Activated CD8-positive, alpha-beta T cell treated with anti-CD3 and anti-CD28 coated beads, Interleukin-2, amount 10 ng/mL, durations not matched to agents 7 days and 5 days (primary cell): ENCODE measurements at places on chromosomes 3 and 15. TPM values are rescaled to one million over a fixed set of nuclear protein-coding genes. Genes with fewer than 3 reads are reported as not detected.

GRCh38 chr3:175149675-175150074 lies 290.5 kb downstream of the NAALADL2 start:
- H3K27ac ChIP-seq, result no peak overlapping the region
- no peak for DNase-seq
- no peak overlapping the region for H3K4me3 ChIP-seq

DNA sequence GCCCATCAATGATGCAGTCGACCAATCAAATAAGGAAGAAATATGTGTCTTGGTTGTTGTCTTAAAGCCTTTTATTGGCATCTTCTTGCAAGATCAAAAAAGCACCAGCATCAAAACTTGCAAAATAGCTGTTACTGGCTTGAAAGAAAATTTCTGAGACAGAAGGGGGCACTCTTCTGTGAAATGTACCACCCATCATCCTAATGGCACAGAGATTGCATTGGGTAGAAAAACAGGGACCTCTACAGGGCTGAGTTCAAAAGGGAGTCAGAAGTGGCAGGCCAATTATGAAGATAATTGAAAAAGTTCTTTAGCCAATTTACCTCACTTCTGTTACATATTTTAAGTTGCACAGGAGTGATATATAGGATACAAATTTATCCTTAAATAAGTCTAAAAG lies 122.3 kb upstream of the GPR149 start:
- no peak overlapping the region for H3K4me3 ChIP-seq
- no peaks in the 10 kb centered on the region for H3K4me1 ChIP-seq
- no peak for DNase-seq
- H3K27ac ChIP-seq, result no peak overlapping the region
- H3K36me3 ChIP-seq, result no peaks in the 10 kb centered on the region
- H3K27me3 ChIP-seq, result no peaks in the 10 kb centered on the region

GRCh38 chr15:100206643-100207042 lies 135.1 kb downstream of the ADAMTS17 start:
- DNase-seq, result no peak
- no peaks in the 10 kb centered on the region for H3K36me3 ChIP-seq
- H3K4me1 ChIP-seq, result peaks cover 19% of the 10 kb centered on the region

DNA sequence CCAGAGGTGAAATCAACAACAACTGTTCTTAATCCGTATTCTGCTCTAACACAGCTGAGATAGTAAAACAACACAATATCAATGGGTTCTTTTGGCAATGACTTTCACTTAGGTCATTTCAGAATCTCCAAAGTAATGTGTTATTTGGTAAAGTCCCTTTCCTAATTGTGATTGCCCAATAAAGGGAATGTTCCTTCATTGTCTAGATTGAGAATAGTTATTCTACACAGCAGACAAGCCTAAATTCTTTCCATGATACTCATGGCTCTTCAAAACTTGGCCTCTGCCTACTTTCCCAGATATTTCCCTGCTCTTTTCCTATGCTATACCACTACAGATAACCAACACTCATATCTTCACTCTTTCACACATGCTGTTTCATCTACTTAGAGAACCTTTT lies 219.8 kb downstream of the FMN1 start:
- H3K36me3 ChIP-seq, result no peaks in the 10 kb centered on the region
- H3K27ac ChIP-seq, result no peak overlapping the region
- no peak overlapping the region for H3K4me3 ChIP-seq
- H3K27me3 ChIP-seq, result peaks cover 6% of the 10 kb centered on the region
- no peak for DNase-seq
- no peaks in the 10 kb centered on the region for H3K4me1 ChIP-seq

- H3K4me3 ChIP-seq, result no peak overlapping the region
- H3K36me3 ChIP-seq, result peaks cover 12% of the 10 kb centered on the region
- H3K4me1 ChIP-seq, result peaks cover 20% of the 10 kb centered on the region
- no peak for DNase-seq
- no peak overlapping the region for H3K27ac ChIP-seq
- no peaks in the 10 kb centered on the region for H3K27me3 ChIP-seq
Measured at GRCh38 chr15:95883064-95883463, 447.4 kb upstream of the NR2F2 start.

- H3K27me3 ChIP-seq, result peaks cover 7% of the 10 kb centered on the region
- H3K36me3 ChIP-seq, result no peaks in the 10 kb centered on the region
- no peak overlapping the region for H3K4me3 ChIP-seq
- peak overlapping the region; percentile 9 for H3K27ac ChIP-seq
Measured at GRCh38 chr3:32841867-32842470, 24.2 kb downstream of the TRIM71 start.

- no peak for DNase-seq
- no peak overlapping the region for H3K27ac ChIP-seq
- H3K4me3 ChIP-seq, result no peak overlapping the region
- H3K27me3 ChIP-seq, result no peaks in the 10 kb centered on the region
- no peaks in the 10 kb centered on the region for H3K36me3 ChIP-seq
Measured at GRCh38 chr3:116341899-116342298, 103.4 kb downstream of the LSAMP start.

GRCh38 chr3:63875510-63875909 lies 11.8 kb downstream of the ATXN7 start:
- H3K27ac ChIP-seq, result no peak overlapping the region
- no peaks in the 10 kb centered on the region for H3K27me3 ChIP-seq
- peaks cover 35% of the 10 kb centered on the region for H3K4me1 ChIP-seq
- H3K4me3 ChIP-seq, result no peak overlapping the region

DNA sequence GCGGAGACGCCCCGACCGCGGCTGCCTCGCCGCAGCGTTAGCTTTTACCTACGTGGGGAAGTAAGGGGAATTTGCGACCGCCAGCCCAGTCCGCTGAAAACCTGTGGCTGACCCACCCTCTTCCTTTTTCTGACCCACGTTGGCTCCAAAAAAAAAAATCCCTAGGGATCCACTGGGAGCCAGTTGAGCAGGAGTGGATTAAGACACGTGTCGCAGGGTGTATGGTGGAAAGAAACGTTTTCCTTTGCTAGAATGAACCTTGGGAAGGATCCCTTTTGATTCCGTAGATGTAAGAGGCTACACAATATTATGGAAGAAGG lies 575 bp upstream of the PCYT1A start:
- peak overlapping the region; percentile 98 for H3K27ac ChIP-seq
- no peak for DNase-seq
- peak overlapping the region; percentile 93 for H3K4me3 ChIP-seq
- peaks cover 38% of the 10 kb centered on the region for H3K4me1 ChIP-seq
- H3K27me3 ChIP-seq, result no peaks in the 10 kb centered on the region

DNA sequence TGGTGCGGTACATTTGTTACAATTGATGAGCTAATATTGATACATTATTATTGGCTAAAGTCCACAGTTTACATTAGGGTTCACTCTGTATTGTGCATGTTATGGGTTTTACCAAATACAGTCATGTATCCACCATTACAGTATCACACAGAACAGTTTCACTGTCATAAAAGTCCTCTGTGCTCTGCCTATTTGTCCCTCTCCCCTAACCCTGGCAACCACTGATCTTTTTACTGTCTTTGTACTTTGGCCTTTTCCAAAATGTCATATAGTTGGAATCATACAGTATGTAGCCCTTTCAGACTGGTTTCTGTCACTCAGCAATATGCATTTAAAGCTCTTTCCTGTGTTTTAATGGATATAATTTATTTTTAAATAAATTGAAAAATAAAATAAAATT lies 83.1 kb upstream of the SLC4A7 start:
- H3K36me3 ChIP-seq, result no peaks in the 10 kb centered on the region
- H3K4me1 ChIP-seq, result no peaks in the 10 kb centered on the region
- no peak overlapping the region for H3K27ac ChIP-seq
- no peaks in the 10 kb centered on the region for H3K27me3 ChIP-seq
- DNase-seq, result no peak

- no peaks in the 10 kb centered on the region for H3K4me1 ChIP-seq
- no peak for DNase-seq
- H3K27me3 ChIP-seq, result peaks cover 9% of the 10 kb centered on the region
- H3K4me3 ChIP-seq, result no peak overlapping the region
Measured at GRCh38 chr15:39397883-39398282, 183.0 kb upstream of the THBS1 start.

GRCh38 chr3:13274125-13274524 lies 146.0 kb downstream of the NUP210 start:
- no peak overlapping the region for H3K27ac ChIP-seq
- peaks cover 25% of the 10 kb centered on the region for H3K27me3 ChIP-seq
- H3K4me3 ChIP-seq, result no peak overlapping the region
- DNase-seq, result no peak

DNA sequence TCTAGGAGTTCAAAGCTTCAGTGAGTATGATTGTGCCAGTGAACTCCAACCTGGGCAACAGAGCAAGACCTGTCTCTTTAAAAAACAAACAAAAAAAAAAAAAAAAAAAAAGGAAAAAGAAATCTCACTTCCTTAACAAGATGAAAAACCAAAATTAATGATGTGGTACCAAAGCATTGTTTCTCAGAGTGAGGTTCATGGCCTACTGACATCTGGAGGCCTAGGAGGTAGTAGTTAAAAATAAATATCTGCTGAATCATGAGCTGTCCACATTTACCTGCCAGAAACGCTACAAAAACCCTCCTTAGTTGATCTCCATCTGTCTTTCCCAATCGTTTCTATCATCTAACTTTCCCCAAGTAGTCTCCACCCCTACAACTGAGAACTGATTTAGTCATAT lies 51.2 kb downstream of the EPHA6 start:
- H3K36me3 ChIP-seq, result no peaks in the 10 kb centered on the region
- H3K4me3 ChIP-seq, result no peak overlapping the region
- H3K27ac ChIP-seq, result no peak overlapping the region

GRCh38 chr3:12946649-12947316 lies 105.4 kb upstream of the RPL32 start:
- DNase-seq, result no peak
- no peak overlapping the region for H3K27ac ChIP-seq
- no peak overlapping the region for H3K4me3 ChIP-seq
- H3K4me1 ChIP-seq, result peaks cover 40% of the 10 kb centered on the region
- no peaks in the 10 kb centered on the region for H3K27me3 ChIP-seq

- H3K27ac ChIP-seq, result no peak overlapping the region
- H3K27me3 ChIP-seq, result no peaks in the 10 kb centered on the region
- H3K36me3 ChIP-seq, result no peaks in the 10 kb centered on the region
- no peak for DNase-seq
- no peaks in the 10 kb centered on the region for H3K4me1 ChIP-seq
- H3K4me3 ChIP-seq, result no peak overlapping the region
Measured at GRCh38 chr3:61702453-61702852, 141.1 kb downstream of the PTPRG start.

DNA sequence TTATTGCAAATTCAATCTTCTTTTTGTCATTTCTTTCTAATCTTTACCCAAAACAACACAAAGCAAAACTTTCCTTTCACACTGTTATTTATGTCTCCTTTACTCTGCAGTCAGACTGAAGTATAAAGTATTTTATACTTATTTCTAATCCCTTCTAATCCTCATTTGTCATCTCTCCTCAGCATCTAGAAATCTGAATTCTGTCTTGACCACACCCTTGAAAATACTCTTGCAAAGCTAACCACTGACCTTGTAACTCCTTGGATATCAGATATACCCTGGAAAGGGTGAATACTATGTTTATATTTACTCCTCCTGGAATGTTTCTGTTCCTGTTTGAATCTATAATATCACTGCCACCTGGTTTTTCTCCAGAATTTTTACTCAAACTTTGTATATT lies 481.1 kb downstream of the ZNF385D start:
- no peak overlapping the region for H3K4me3 ChIP-seq
- no peak for DNase-seq
- H3K27me3 ChIP-seq, result no peaks in the 10 kb centered on the region
- H3K4me1 ChIP-seq, result no peaks in the 10 kb centered on the region

DNA sequence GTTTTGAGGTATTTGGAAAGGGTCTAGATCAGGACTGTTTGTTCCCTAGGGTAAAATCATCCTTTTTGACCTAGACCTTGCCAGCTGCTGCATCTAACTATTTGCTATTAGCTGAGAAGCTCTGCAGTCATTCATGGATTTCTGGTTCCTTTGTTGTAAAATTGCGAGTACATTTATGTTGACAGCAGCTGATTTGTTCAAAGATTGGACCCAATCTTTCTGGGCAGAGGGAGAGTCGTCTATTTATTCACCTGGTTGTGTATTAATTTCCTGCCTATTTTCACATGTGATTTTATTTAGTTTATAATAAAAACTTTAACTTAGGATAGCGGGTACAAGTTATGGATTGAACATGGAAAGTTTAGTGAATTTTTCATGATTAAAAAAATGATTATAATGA lies 236.3 kb downstream of the CNTN4 start:
- no peaks in the 10 kb centered on the region for H3K27me3 ChIP-seq
- no peak for DNase-seq
- H3K27ac ChIP-seq, result no peak overlapping the region
- H3K4me3 ChIP-seq, result no peak overlapping the region

DNA sequence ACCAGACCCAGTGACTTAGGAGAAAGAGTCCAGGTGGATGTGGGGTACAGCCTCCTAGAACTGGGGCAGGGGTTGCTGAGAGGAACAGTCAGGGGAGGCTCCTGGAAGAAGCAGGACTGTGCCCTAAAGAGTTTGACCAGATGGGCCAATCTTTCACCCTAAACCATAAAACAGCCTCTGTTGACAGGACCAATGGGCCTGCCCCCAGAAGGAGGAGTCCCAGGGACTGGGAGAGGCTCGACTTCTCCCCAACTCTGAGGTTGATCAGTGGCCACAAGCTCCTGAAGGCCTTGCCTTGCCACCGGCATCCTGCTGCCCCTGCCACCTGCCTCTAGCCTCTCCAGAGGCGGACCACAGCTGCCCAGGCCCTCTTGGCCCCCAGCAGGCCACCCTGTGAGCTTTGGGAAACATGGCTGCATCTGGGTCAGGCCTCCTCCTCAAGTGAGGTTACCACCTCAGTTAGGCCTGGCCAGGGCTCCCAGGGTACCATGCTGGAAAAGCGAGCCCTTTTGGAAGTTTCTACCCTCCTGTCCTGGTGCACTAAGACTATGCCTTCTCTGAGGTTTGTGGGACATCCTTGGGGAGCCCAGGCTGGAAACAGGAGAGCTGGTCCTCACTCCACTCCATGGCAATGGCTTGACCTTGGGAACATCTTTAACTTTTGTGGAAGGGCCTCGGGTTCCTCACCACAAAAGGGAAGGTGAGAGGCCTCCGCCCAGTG lies 2.8 kb downstream of the VIPR1 start:
- DNase-seq, result no peak
- peaks cover 15% of the 10 kb centered on the region for H3K27me3 ChIP-seq
- H3K27ac ChIP-seq, result no peak overlapping the region

GRCh38 chr15:90553248-90553745 lies 23.6 kb downstream of the CRTC3 start:
- DNase-seq, result no peak
- no peaks in the 10 kb centered on the region for H3K27me3 ChIP-seq
- H3K4me3 ChIP-seq, result no peak overlapping the region
- peaks cover 52% of the 10 kb centered on the region for H3K36me3 ChIP-seq

GRCh38 chr15:48040166-48040817 lies 80.5 kb upstream of the SLC24A5 start:
- peaks cover 3% of the 10 kb centered on the region for H3K27me3 ChIP-seq
- no peak overlapping the region for H3K27ac ChIP-seq
- H3K36me3 ChIP-seq, result no peaks in the 10 kb centered on the region
- no peaks in the 10 kb centered on the region for H3K4me1 ChIP-seq
- DNase-seq, result no peak

The RLBP1 gene
- total RNA-seq, result not detected

The GOLGA6D gene
- total RNA-seq, result not detected

The DNAH1 gene
- 20.2 TPM for total RNA-seq

The CORO2B gene
- not detected for total RNA-seq

The AADACL2 gene
- not detected for total RNA-seq

The GOLGA8R gene
- total RNA-seq, result 9.5 TPM

The HYKK gene
- total RNA-seq, result 1.5 TPM

The SOX14 gene
- not detected for total RNA-seq

The SLC38A3 gene
- not detected for total RNA-seq

The VIPR1 gene
- 9.5 TPM for total RNA-seq

The SNX22 gene
- 0.58 TPM for total RNA-seq

The ADIPOQ gene
- not detected for total RNA-seq

The SEMA3B gene
- 0.84 TPM for total RNA-seq

The EDEM1 gene
- total RNA-seq, result 81.7 TPM

The C3orf18 gene
- 61.6 TPM for total RNA-seq

The LCMT2 gene
- total RNA-seq, result 14.2 TPM

The RHCG gene
- not detected for total RNA-seq
